Suppressor macrophage (primary cell): ENCODE measurements at places on chromosomes 3 and 15.

- no peak for DNase-seq
These were observed 750.6 kb downstream of the CADM2 start for GRCh38 chr3:85709346-85709892.

DNA sequence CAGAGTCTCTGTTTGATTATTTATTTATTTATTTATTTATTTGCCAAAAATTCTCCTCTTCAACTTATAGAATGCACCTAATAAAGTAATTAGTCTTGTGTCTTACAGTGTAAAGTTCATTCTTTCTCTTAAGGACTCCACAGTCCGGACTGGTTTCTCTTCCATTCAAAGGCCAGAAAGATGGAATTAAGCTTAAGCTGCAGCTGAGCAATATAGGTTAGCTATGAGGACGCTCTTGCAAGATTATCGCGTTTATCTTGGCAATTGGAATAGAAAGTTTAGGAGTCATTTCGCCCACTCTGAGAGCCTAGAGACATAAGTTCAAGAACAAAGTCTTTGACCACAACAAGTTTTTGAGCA, 15.0 kb downstream of the TAGLN3 start:
- no peak for DNase-seq

GRCh38 chr3:159779883-159780282, 208.8 kb upstream of the IL12A start:
- DNase-seq: no peak

DNA sequence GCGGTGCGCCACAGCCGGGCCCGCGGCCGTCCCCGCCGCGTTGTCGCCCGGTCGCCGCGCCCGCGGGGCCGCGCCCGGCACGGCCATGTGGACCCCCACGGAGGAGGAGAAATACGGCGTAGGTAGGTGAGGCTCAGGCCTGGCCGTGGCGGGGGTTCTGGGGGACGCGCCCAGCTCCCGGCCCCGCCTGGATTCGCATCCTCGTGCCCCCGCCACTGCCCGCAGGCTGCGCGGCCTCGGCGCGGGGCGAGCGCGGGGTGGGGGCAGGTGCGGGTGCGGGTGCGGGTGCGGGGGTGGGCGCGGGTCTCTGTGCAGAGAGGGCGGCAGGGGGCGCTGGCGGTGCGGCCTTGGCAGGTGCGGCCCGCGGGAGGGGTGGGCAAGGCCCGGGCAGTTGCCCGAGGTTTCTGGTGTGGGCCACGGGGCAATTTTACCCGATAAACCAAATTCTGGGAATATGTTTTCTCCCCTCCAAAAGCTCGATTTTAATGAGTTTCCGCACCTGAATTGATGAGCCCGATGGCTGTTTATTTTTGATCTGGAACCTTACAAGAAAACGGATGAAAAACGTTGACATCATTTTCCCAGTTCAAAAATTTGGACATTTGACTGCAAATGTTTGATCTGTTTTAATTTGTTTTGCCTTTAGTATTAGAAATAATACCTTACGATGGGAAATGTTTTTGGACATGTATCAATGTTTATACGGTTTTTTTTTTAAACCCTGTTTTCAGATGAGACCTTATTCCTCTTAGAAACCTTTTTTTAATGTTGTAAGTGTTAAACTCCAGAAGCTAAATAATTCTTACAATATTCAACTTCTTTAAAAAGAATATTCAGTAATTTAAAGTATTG, 678 bp downstream of the DOCK3 start:
- DNase-seq: peak; percentile 32

DNA sequence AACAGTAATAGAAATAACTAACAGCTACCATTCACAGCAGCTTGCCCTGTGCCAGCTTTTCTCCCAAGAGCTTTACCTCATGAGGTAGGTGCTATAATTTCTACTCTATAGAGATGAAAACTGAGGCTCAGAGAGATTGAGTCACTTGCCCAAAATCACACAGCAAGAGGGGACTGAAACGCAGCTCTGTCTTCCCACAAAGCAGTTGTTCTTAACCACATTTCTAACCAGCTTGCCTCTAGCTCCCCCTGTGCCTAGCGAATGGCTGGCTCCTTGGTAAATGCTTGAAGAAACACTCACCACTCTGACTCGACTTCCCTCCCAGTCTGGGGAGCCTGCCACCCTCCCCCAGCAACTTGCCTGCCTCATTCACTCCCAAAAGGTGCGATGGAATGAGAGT, 15.6 kb upstream of the TMEM40 start:
- DNase-seq: no peak

DNA sequence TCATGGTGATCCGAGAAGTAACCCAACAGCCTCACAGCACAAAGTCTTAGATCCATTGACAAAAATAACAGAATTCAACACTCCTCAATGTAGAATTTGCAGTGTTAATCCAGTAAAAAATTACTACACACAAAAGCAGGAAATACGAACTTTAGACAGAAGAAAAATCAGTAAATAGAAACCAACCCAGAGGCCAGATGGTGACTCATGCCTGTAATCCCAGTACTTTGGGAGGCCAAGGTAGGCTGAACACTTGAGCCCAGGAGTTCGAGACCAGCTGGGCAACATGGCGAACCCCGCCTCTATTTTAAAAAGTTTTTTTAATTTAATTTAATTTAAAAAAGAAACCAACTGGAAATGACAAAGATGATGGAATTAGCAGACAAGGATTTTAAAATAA, 36.1 kb downstream of the SELENOT start:
- no peak for DNase-seq

DNA sequence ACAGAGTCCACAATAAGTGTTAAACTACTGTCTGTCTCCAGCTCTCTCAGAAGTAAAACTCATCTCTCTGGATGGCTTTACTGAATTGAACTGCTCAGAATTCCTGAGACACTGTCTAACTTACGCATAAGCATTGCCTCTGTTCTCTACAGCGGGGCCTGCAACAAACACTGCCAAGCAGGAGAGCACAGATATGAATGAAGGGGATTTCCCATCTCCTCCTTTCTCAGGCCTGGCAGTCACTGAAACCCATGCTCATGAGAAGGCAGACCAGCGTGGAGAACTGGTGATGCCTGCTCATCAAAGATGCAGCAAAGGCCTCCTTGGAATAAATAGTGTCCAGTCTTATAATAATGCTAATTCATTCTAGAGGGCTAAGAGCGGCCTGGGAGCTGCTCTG, 10.3 kb downstream of the RASGRP1 start:
- DNase-seq: no peak

GRCh38 chr15:75620058-75620820, 5.3 kb downstream of the SNUPN start:
- peak; percentile 29 for DNase-seq

GRCh38 chr15:33304924-33305323, 5.8 kb upstream of the RYR3 start:
- no peak for DNase-seq

GRCh38 chr3:51796854-51797253, 17.8 kb upstream of the IQCF6 start:
- DNase-seq: no peak

DNA sequence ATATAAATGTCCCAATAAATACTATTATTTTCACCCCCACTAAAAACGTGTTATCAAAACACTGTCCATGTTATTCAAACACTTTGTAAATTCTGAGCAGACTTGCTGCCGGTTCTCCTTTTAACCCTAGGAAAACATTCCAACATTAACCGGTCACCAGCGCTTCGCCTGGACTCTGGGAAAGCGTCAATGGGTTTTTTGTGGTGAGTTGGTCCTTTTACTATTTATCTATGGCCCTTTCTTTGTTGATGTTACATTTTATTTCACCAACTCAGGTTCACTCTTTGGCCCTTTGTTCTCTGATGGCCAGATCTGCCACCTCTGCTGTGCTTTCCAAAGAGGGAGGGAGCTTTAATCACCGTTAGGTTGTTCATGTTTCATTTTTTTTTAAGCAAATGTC, 4.1 kb upstream of the EOMES start:
- no peak for DNase-seq

- DNase-seq: no peak
These were observed 41.6 kb downstream of the IMPG2 start for GRCh38 chr3:101278727-101279126.

- no peak for DNase-seq
These were observed 30.6 kb downstream of the CRTAP start for GRCh38 chr3:33144433-33144832.

DNA sequence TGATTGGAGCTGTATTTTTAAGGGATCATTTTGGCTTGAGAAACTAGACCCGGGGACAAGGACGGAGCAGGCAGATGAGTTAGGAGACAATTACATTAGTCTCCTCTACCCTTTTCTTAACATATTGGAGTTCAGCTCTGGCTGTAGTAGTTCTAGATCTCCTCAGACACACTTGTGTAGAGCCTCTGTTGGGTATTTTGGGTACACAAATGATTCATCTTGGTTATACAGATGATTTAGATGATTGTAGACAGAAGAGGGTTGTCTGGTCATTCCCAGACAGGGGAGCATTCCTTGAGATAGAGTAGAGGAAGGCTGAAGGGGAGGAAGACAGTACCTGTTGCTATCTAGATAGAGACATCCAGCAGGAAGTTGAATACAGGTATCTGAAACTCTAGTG, 43.4 kb downstream of the CD86 start:
- no peak for DNase-seq

DNA sequence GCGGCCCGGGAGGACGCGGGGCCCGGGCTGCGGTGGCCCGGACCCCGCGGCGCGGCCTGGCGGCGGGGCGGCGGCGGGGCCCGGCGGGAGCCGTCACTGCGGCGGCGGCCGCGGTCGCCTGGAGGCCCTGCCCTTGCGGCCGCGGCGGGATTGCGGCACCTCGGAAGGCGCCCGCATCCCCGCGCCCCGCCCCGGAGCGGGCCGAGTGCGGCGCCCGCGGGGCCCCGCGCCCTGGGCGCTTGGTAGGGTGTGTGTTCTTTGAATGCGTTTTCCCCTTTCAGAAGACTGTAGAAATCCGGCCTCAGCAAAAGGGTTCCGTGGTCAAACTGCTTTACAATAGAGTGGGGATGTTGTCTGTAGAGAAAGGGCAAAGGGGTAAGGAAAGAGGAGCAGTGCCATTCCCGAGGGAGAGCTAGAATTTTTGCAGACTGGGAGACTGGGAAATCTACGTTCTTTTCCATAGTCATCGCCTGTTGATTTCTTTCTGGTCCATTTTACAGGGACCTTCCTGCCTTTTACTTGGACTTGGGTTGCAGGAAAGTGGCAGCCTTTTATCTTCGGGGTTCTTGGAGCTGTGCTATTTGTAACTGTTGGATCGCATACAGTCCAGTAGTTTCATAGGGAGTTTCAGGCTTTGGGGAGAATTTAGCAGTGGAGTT, 630 bp downstream of the SNRK start:
- DNase-seq: peak; percentile 76

DNA sequence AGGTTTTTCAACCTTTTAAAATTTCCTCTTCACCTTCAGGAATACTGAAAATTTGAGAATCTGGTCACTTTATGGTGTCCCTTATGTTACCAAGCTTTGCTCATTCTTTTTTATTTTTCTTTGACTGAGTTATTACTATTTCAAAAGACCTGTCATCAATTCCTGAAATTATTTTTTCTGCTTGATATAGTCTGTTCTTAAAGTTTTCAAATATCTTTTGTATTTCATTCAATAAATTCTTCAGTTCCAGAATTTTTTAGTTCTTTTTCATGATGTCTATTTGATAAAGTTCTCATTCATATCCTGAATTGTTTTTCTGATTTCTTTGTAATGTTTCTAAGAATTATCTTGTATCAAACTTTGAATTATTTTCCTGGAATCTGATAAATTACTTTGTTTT, 63.9 kb downstream of the UQCC5 start:
- no peak for DNase-seq

GRCh38 chr15:29045717-29046116, 159.9 kb downstream of the APBA2 start:
- peak; percentile 9 for DNase-seq

DNA sequence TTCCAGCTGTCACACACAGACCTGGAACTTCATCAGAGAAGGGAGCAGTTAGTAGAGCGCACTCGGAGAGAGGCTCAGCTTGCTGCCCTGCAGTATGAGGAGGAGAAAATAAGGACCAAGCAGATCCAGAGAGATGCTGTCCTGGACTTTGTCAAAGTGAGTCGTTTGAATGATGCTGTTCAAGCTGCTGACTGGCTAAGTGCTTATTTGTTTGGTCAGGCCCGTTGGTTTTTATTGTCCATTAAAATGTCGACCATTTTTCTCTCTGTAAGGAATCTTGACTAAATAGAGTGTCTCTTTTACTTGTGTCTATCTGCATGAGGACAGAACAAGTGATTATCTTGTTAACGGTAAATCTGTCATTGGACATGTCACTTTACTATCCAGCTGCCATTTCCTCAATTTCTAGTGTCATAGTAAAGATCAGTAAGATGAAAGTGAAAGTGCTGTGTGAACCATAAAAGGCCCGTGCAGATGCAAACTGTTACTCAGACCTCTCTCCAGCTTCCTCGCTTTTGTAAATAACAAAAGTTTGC, 56.9 kb downstream of the LRCH3 start:
- DNase-seq: peak; percentile 36

GRCh38 chr3:4722103-4722502, 229.0 kb downstream of the ITPR1 start:
- peak; percentile 63 for DNase-seq

DNA sequence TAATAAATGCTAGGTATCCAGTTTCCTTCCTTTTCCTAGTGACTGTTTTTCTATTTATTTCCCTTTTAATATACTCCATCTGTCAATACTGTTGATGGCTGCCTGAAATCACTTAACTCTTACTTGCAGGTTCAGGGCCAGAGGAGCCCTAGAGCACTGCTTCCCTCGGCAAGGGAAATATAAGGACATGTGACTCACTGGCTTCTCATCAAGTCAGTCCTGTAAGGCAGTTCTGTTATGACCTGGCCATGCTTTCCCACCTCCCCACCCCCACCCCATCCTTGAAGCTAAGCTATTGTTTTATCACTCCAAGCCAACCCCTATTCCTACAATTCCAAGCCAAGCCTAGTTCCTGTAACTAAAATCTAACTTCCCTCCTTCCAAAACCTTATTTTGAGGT, 800.7 kb downstream of the ROBO1 start:
- DNase-seq: no peak

DNA sequence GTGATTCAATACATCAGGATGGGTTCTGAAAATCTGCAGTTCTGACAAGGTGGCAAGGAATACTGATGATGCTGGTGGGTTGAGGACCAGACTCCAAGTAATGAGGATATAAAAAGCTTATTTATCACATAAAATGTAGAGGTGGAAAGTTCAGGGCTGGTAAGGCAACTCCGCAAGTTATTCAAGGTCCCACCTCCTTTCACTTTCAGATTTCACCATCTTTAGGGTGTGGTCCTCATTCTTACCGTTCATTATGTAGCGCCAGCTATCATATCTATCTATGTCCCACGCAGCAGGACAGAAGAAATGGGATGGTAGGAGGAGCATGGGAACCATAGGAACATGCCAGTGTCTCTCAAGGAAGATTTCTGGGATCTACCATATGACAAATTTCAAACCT, 80.3 kb downstream of the IL1RAP start:
- no peak for DNase-seq

- no peak for DNase-seq
These were observed at the start of gene TM4SF18 for GRCh38 chr3:149333176-149333859. TSS of gene TM4SF18 (minus strand) at chr3:149333636. CDS start at chr3:149333382, 254 bp downstream.

DNA sequence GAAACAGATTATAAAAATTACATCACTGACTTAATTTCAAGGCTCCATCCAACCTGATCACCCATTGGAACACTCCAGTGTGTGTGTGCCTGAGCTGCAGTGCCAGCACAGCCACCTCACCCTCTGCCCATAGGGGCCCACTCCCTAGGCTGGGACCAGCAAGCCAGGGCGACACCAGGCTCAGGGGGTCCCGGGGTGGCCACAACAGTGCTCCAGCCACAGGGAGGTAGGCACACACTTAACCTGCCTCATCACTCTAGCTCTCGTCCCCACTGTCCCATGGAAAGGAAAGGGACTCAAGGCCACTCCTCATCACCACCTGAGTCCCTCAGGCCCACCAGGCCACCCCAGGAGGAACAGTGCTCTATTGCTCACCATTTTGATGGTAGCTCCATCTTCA, 24.9 kb downstream of the ZXDC start:
- no peak for DNase-seq

- DNase-seq: peak; percentile 86
These were observed 45.8 kb upstream of the TRA2B start for GRCh38 chr3:185983495-185984141.
